ENCODE measurements at places on chromosomes 11 and 22. TPM values are rescaled to one million over a fixed set of nuclear protein-coding genes. Genes with fewer than 3 reads are reported as not detected.
A peak's percentile ranks its signal among the peaks of the same experiment; 100 is the strongest.

DNA sequence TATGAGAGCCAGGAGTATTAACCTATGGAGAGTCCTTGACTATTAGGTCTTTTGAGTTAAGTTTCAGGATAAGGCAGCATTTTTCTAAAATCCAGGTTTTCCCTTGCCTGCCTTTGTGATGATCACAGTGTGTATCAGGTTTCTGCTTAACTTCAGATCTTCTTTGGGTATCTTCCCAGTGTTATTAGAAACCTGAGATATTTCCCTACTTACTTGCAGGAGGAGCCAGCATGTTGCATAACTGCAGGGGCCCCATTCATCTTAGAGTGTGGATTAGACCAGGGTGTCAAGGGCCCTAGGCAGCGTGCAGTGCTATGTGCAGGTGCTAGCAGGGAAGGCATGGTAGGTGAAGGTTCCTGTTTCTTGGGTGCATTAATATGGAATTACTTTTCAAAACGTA lies 69.5 kb downstream of the ZNRF3 start:
- H3K27ac ChIP-seq = no peak overlapping the region
- no peaks in the 10 kb centered on the region for H3K36me3 ChIP-seq
- no peak overlapping the region for H3K4me3 ChIP-seq
- DNase-seq = no peak
- H3K4me1 ChIP-seq = peaks cover 11% of the 10 kb centered on the region

GRCh38 chr11:130907229-130907628 lies 9.1 kb downstream of the SNX19 start:
- H3K27me3 ChIP-seq = no peaks in the 10 kb centered on the region
- no peak overlapping the region for H3K27ac ChIP-seq
- H3K4me1 ChIP-seq = peaks cover 9% of the 10 kb centered on the region
- H3K4me3 ChIP-seq = no peak overlapping the region
- H3K36me3 ChIP-seq = peaks cover 94% of the 10 kb centered on the region

DNA sequence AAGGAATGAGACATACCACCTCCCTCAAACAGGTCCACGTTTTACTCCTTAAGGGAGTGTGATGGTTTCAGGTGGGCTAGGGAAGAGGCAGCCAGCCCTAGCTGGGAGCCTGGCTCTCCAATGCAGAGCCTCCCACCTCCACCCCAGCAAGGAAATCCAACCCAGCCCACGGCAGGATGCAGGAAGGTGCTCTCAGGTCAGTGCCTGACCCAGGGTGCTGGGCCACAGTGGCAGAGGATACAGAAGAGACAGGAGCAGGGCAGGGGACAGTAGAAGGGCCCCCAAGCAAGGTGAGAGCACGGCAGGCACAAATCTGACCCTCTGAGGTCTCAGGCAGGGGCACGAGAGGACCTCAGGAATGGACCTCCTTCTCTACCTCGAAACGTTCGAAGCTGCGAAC lies 26.9 kb upstream of the CCND1 start:
- H3K4me1 ChIP-seq = no peaks in the 10 kb centered on the region
- H3K4me3 ChIP-seq = no peak overlapping the region
- H3K36me3 ChIP-seq = no peaks in the 10 kb centered on the region
- H3K27ac ChIP-seq = no peak overlapping the region

DNA sequence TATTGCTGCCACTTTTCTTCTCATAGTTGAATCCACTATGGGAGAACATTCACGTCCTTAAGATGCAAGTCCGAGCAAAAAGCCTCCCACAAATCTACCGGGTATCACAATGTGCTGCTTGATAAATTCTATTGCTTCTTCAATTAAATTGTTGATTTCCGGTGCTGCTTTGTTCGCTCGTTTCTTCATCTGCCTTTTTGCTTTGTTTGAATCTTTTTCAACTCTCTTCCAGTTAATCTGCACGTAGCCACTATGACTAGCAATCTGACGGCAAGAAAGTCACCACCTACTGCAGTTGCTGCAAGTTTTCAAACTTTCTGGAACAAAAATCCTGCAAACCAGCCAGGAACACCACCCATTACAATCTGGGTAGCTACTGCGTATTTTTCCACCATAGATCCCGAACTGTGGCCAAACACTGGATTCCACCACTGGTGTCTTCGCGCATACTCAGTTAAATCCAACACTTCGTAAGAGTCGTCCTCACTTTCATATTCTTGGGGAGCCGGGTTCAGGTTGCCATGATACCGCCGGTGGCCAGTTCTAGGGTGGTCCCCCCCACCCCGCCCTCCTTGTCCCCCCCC lies 59.1 kb downstream of the CLMP start:
- H3K27ac ChIP-seq = no peak overlapping the region
- no peak overlapping the region for H3K4me3 ChIP-seq
- H3K27me3 ChIP-seq = no peaks in the 10 kb centered on the region

DNA sequence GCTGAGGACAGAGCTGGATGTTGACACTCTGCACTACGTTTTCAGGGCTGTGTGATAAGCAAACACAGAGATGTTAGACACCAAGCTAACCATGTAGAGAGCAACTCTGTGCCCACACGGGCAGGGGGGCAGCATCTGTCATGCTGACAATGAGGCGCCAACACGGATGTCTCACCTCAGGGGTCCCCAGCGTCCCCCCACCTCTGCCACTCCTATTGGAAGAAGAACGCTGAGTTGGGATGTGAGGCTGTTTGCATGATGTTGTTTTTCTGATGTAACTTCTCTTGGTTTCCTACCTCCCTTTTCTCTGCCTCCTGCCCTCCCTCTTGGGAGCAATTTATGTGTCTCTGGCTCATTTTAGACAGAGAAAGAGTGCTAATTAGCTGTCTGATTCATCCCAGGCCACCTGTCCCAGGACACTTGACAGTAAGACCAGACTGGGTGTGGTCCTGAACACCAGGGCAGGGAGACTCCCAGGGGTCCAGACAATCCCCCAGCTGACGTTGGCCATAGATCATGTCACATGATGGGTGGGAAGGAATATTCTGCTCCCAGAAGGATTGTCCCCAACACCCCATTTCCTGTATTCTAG lies 89.2 kb upstream of the NCAM1 start:
- no peak for DNase-seq
- no peak overlapping the region for H3K4me3 ChIP-seq
- H3K27ac ChIP-seq = no peak overlapping the region
- H3K27me3 ChIP-seq = no peaks in the 10 kb centered on the region
- H3K36me3 ChIP-seq = no peaks in the 10 kb centered on the region

DNA sequence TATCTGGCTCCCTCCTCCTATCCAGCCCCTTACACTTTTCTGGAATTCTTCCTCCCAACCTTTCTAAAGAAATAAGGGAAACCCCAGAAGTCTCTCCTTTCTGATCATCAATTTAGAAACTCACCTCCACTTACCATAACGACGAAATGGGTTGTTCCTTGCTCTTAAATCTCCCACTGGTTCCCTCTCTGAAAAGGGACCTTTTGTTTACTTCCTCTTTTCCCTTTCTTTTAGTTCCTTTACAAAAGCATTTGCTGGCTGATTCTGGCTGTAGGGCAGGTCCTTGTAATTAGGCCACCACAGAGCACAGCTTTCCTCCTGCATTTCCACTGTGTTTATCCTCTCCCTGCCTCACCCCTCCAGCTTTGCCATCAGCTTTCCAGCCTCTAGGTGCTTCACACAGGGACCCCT lies 12.0 kb downstream of the JAML start:
- peaks cover 84% of the 10 kb centered on the region for H3K4me1 ChIP-seq
- peak overlapping the region; percentile 97 for H3K27ac ChIP-seq
- no peaks in the 10 kb centered on the region for H3K27me3 ChIP-seq
- peaks cover 80% of the 10 kb centered on the region for H3K36me3 ChIP-seq
- H3K4me3 ChIP-seq = peak overlapping the region; percentile 82

- no peak overlapping the region for H3K27ac ChIP-seq
- no peak for DNase-seq
- H3K36me3 ChIP-seq = peaks cover 15% of the 10 kb centered on the region
- peaks cover 21% of the 10 kb centered on the region for H3K4me1 ChIP-seq
- no peak overlapping the region for H3K4me3 ChIP-seq
Observed at GRCh38 chr11:34189191-34189590, 83.8 kb downstream of the NAT10 start.

GRCh38 chr11:18314784-18315523 lies 7.0 kb downstream of the HPS5 start:
- H3K27me3 ChIP-seq = no peaks in the 10 kb centered on the region
- H3K36me3 ChIP-seq = peaks cover 40% of the 10 kb centered on the region
- peaks cover 33% of the 10 kb centered on the region for H3K4me1 ChIP-seq
- H3K4me3 ChIP-seq = no peak overlapping the region
- no peak overlapping the region for H3K27ac ChIP-seq

- no peaks in the 10 kb centered on the region for H3K27me3 ChIP-seq
- no peak for DNase-seq
- H3K4me3 ChIP-seq = no peak overlapping the region
- H3K27ac ChIP-seq = no peak overlapping the region
Observed at GRCh38 chr11:76271068-76271467, 64.8 kb upstream of the WNT11 start.

- H3K4me1 ChIP-seq = no peaks in the 10 kb centered on the region
- H3K27ac ChIP-seq = no peak overlapping the region
- no peaks in the 10 kb centered on the region for H3K36me3 ChIP-seq
- peaks cover 12% of the 10 kb centered on the region for H3K27me3 ChIP-seq
- DNase-seq = no peak
- no peak overlapping the region for H3K4me3 ChIP-seq
Observed at GRCh38 chr11:69860796-69861445, 41.7 kb upstream of the FGF3 start.

GRCh38 chr11:133988686-133989410 lies 32.1 kb upstream of the IGSF9B start:
- no peak overlapping the region for H3K4me3 ChIP-seq
- DNase-seq = no peak
- no peak overlapping the region for H3K27ac ChIP-seq
- H3K36me3 ChIP-seq = no peaks in the 10 kb centered on the region
- peaks cover 4% of the 10 kb centered on the region for H3K27me3 ChIP-seq

- peak overlapping the region; percentile 33 for H3K4me3 ChIP-seq
- H3K27me3 ChIP-seq = no peaks in the 10 kb centered on the region
- H3K27ac ChIP-seq = peak overlapping the region; percentile 58
Observed at GRCh38 chr11:64870176-64870892, 8.1 kb downstream of the EHD1 start.

DNA sequence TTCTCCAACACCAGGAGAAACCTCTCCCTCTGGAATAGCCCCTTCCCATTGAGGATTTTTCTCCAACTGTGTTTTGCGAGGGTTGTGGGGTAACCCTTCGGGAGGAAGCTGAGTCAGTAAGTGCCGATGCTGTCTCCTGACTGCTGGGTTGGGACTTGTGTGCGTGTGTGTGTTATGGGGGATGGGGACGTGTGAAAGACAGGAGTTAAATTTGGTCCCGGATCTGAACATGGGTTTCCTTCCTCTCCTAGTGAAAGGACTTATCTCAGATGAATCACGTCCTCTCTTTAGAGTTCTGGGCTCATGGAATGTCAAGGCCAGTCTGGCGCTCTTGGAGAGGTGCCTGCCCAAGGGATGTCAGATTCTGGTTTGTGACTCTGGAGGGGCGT lies 33.3 kb downstream of the KIAA1671 start:
- DNase-seq = no peak
- H3K27ac ChIP-seq = peak overlapping the region; percentile 3
- no peaks in the 10 kb centered on the region for H3K36me3 ChIP-seq
- H3K27me3 ChIP-seq = peaks cover 10% of the 10 kb centered on the region
- no peak overlapping the region for H3K4me3 ChIP-seq

GRCh38 chr22:36990457-36990856 lies 28.8 kb downstream of the TST start:
- H3K27ac ChIP-seq = no peak overlapping the region
- H3K4me1 ChIP-seq = no peaks in the 10 kb centered on the region
- no peak overlapping the region for H3K4me3 ChIP-seq
- H3K27me3 ChIP-seq = peaks cover 28% of the 10 kb centered on the region
- no peak for DNase-seq

- H3K27ac ChIP-seq = no peak overlapping the region
- H3K4me1 ChIP-seq = no peaks in the 10 kb centered on the region
- H3K27me3 ChIP-seq = no peaks in the 10 kb centered on the region
- no peak overlapping the region for H3K4me3 ChIP-seq
- DNase-seq = no peak
Observed at GRCh38 chr22:47035425-47035881, 273.0 kb downstream of the TBC1D22A start.

GRCh38 chr11:35131886-35132285 lies 7.1 kb upstream of the CD44 start:
- no peaks in the 10 kb centered on the region for H3K36me3 ChIP-seq
- no peak for DNase-seq
- H3K27ac ChIP-seq = no peak overlapping the region

- no peak overlapping the region for H3K4me3 ChIP-seq
- no peak for DNase-seq
- H3K4me1 ChIP-seq = no peaks in the 10 kb centered on the region
- peaks cover 28% of the 10 kb centered on the region for H3K27me3 ChIP-seq
- no peak overlapping the region for H3K27ac ChIP-seq
- H3K36me3 ChIP-seq = no peaks in the 10 kb centered on the region
Observed at GRCh38 chr11:34546511-34547209, 33.1 kb upstream of the ELF5 start.

KCNJ11 gene
- 0.83 TPM for total RNA-seq

PATE4 gene
- total RNA-seq = not detected

CTR9 gene
- 41.5 TPM for total RNA-seq

MAPK11 gene
- 20.9 TPM for total RNA-seq

OR5M10 gene
- not detected for total RNA-seq

TBC1D22A gene
- 38.3 TPM for total RNA-seq

POU2AF1 gene
- 35.2 TPM for total RNA-seq

MMP7 gene
- not detected for total RNA-seq

OR51E1 gene
- total RNA-seq = not detected

DDX17 gene
- 391 TPM for total RNA-seq

OR8G5 gene
- total RNA-seq = not detected

GSTT2 gene
- total RNA-seq = not detected

Measured in activated T-helper 2 cell treated with anti-CD3 and anti-CD28 coated beads, Interferon-gamma antibody, Interleukin-2, Interleukin-4, amounts not matched to agents 10 μg/mL and 5 μg/mL and 100 μg/mL, durations not matched to agents 14 hours and 24 hours and 36 hours (primary cell).